Breast epithelium (tissue), 4 donors: ENCODE measurements at places on chromosomes 7 and 10.

DNA sequence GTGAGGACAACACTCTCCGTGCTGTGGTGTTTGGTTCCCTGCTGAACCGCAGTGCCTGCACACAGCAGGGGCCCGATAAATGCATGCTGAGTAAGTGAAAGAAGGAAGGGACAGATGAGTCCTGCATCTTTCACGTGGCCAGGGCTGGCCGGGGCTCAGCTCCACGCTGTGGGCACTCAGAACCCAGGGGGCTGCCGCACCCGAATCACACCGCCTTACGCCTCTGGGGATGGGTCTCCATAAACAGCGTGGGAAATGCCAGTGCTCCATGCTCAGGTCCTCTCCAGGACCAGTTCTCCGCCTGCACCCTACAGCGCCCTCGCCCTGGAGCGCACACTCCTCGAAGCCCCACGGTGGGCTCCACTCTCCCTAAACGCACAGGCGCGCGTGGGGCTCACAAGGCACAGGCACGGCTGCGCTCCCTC lies 38.1 kb downstream of the RASGEF1A start:
- peaks cover 23% of the 10 kb centered on the region for H3K27me3 ChIP-seq
- H3K36me3 ChIP-seq: no peaks in the 10 kb centered on the region
- DNase-seq: no peak

DNA sequence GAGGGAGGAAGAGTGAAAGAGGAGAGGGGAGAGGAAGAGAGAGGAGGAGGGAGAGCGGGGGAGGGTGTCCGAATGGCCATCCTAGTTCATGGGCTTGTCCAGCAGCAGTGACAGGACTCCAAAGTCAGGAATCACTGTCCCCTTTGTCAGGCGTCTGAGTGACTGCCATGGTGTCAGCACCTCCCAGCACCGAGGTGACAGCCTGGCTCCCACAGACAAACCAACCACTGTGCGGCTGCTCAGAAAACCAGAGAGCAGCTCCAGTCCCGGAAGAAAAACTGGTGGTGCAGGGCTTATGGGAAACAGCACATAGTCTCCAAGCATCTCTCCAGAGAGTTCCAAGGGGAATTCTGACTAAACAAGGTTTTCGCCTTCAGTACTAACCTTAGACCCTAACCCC lies 18.9 kb upstream of the FGFR2 start:
- DNase-seq: no peak
- no peak overlapping the region for H3K4me3 ChIP-seq
- no peaks in the 10 kb centered on the region for H3K36me3 ChIP-seq
- H3K27me3 ChIP-seq: no peaks in the 10 kb centered on the region

DNA sequence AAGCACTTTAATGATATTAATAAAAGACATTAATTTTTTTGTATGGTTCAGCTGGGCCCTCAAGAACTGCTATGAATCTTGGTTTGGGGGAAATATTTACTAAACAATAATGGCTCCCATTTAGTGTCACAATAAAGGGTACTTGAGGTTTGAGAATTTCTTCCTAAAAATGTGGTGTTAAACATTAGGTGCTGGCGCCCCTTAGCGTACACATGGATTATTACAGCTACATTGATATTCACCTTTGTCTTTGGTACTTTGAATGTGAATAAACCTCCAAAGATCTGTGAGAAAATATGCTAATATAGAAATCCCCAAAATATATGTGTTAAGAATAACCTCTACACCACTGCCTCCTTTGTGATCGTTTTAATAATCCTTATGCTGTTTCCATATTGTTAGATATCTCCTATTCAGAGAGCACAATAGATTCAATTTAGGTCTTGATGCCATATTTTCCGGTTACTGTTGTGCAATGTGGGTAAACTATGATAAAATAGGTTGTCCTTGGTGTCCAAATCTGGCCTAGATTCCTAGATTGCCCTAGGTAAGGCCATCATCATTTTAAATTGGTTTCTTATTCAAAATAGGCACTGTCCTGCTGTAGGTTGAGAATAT lies 161.8 kb upstream of the CACNA2D1 start:
- H3K27ac ChIP-seq: no peak overlapping the region
- no peaks in the 10 kb centered on the region for H3K27me3 ChIP-seq
- no peak overlapping the region for H3K4me3 ChIP-seq
- DNase-seq: no peak

DNA sequence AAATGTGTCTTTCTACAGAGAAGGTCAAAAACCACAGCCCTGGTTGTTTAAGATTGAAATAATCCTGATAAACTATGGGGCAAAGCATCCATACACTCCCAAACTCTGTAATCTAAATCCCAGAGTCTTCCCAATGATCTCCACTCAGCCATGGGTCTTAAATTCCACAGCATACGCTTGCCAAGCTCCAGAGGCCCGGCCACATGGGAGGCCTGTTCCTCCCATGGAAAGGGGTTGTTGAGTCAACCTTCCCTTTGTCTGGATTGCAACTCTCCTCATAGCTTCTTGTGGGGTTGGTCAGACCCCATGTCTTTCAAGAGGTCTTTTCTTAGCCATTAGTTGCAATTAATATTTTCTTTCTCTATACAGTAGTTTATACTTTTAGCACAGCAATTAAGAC lies 718 bp upstream of the STEAP4 start:
- peak overlapping the region; percentile 83 for H3K27ac ChIP-seq
- no peaks in the 10 kb centered on the region for H3K36me3 ChIP-seq
- no peak overlapping the region for H3K4me3 ChIP-seq
- H3K27me3 ChIP-seq: no peaks in the 10 kb centered on the region
- H3K4me1 ChIP-seq: no peaks in the 10 kb centered on the region
- DNase-seq: no peak

DNA sequence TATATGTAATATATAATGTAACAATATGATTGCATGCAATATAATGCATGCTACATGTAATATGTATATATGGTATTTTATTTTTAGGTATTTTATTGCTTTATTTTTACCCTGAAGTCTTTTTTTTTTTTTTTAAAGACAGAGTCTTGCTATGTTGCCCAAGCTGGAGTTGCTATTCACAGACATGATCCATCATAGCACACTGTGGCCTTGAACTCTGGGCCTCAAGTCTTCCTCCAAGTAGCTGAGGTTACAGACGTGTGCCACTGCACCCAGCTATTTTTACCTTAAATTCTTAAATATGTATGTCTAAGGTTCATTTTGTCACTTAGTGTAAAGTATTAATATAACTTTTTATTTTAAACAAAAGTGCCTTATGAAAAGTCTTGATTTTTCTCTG lies 47.1 kb downstream of the MKLN1 start:
- H3K4me1 ChIP-seq: no peaks in the 10 kb centered on the region
- DNase-seq: no peak

GRCh38 chr10:58795560-58795959 lies 282.9 kb downstream of the BICC1 start:
- no peaks in the 10 kb centered on the region for H3K4me1 ChIP-seq
- no peaks in the 10 kb centered on the region for H3K36me3 ChIP-seq
- H3K27me3 ChIP-seq: no peaks in the 10 kb centered on the region
- no peak overlapping the region for H3K4me3 ChIP-seq
- DNase-seq: no peak

- DNase-seq: no peak
- H3K4me3 ChIP-seq: no peak overlapping the region
- H3K36me3 ChIP-seq: no peaks in the 10 kb centered on the region
- H3K27me3 ChIP-seq: no peaks in the 10 kb centered on the region
- no peak overlapping the region for H3K27ac ChIP-seq
- no peaks in the 10 kb centered on the region for H3K4me1 ChIP-seq
Measured at GRCh38 chr10:126353666-126354065, 34.6 kb downstream of the ADAM12 start.
